Stimulated activated CD8-positive, alpha-beta memory T cell treated with anti-CD3 and anti-CD28 coated beads, Interleukin-4, amount 100 ng/mL, for 4 hours (primary cell): ENCODE measurements at places on chromosomes 6 and 20.

GRCh38 chr6:148538261-148539190 is 195.9 kb downstream of the SASH1 start:
- DNase-seq: no peak

- no peak for DNase-seq
Observed at GRCh38 chr20:2694008-2694471, 1.5 kb downstream of the EBF4 start.

DNA sequence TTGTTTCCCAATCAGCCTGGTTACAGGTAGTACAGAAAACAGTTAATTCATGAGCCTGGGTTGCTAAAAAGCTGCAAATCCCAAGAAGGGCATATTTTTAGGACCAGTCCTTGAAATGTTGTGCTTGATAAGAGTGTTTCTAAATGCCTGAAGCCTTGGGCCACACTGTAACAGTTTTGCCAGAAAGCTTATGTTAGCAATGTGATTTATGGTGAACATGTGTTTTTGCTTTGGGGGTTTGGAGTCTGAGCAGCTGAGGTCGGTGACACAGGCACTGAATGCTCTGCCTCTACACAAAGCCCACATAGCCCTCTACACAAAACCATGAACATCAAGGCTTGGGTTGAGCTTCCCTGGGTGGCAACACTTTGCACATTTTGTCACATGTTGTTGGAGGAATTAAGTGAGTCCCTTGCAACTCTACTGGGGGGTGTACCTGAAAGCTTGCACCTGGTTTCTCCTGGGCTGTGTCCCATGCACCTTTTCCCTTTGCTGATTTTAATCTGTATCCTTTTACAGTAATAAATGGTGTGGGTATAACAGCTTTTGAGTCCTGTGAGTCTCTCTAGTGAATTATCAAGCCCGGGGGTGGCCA is 22.2 kb downstream of the AHI1 start:
- DNase-seq: no peak

DNA sequence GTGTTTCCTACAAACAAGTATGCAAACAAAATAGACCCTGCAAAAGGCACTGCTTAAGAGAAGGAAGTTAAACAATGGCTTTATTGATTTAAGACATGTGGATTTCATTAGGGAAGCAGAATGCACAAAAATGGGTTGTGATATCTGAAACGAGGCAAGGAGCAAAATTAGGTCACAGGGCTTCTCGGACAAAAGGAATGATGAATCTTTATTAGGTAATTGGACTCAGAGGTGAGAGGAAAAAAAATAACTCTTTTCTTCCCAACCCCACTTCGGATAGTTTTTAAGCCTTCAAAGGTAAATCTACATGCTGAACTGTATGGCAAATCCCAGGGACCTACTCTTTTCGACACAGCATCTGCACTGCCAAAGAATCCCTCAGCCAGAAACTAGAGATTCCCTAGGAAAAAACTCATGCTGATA is 183.0 kb upstream of the TAB2 start:
- DNase-seq: no peak

- no peak for DNase-seq
Observed at GRCh38 chr6:4318321-4318720, 182.9 kb upstream of the ECI2 start.

- no peak for DNase-seq
Observed at GRCh38 chr6:89372506-89372901, 20.0 kb upstream of the UBE2J1 start.
